ENCODE measurements at places on chromosomes 11 and 22.
A peak's percentile ranks its signal among the peaks of the same experiment; 100 is the strongest.

GRCh38 chr22:29200901-29201300, 4.8 kb upstream of the EMID1 start:
- no peak for DNase-seq

- no peak for DNase-seq
These were observed 45.7 kb downstream of the TTC17 start for GRCh38 chr11:43404406-43404805.

DNA sequence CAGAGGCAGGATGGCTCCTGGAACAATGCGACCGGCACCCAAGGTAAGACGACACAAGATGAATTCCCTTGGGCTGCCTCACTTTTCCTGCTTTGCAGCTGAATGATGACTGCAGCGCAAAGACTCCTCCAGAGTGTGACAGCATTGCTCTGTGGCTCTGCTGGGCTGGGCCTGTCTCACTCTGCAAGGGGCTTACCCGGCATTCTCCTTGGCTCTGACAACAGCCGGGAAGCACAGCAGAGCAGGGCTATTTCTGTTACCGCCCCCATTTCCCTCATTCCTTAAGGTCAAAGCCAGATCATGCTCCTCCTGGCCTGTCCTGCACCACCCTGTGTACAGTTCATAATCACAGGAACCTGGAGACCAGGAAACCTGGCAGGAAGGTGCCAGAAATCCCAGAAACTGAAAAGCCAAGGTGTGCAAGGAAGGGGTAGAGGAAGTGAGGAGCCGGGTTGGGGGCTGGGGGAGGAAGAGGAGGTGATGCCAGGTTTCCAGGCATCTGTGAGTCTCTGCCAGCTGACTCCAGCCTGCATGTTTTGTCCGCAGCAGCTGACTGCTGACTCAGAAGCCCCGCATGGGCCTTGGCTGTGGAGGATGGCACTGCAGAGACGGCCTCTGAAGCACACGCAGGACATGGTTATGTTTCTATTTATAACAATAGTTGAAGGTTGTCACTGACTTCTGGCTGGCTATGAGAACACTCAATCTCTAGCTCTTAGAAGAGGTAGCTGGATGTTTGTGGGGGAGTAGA, 113.6 kb downstream of the MICAL3 start:
- DNase-seq = peak; percentile 40

- DNase-seq = no peak
These were observed 158.3 kb upstream of the SNX19 start for GRCh38 chr11:131074573-131074972.

DNA sequence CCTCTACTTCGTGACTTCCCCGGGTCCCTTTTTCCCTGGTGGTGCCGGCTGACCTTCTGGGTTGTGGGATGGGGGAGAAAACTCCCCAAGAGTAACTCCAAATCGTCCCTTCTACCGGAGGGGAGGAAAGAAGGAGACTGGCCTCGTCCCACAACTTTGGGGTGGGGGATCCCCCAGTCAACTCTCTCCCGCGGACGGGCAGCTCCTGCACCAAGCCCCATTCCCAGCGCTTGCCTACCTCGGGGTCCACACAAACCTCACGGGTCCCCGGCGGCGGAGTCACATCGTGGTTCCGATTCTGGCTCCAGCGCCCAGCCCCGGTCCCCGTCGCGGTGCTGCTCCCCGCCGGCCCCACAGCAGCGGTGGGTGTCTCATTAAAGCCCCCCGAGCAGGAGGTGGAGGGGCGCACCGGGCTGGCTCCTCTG, 317 bp downstream of the BDNF start:
- DNase-seq = no peak

GRCh38 chr11:92812841-92813240, 156.6 kb upstream of the MTNR1B start:
- no peak for DNase-seq

- DNase-seq = no peak
These were observed 20.3 kb downstream of the BMAL1 start for GRCh38 chr11:13297917-13298356.

DNA sequence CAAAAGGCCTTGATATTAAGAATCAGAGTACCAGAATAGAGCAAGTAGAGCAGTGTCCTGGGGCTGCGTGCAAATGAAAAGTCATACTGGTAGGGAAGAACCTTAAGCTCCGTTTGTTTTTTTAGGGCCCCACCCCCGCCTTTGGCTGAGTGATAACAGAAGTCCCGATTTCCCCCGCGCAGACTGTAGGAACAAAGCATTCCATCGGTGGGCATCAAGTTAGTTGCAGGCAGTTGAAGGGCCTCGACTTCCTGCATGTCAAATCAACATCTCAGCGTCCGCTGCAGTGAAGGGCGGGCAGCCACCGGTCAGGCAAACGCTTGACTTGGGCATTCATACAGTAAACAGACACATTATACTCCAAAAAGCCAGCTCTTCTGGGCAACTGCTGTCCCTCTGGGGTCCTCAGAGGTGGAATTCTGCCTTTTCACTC, 11.7 kb downstream of the LRP4 start:
- no peak for DNase-seq

- peak; percentile 8 for DNase-seq
These were observed 33.0 kb upstream of the C11orf87 start for GRCh38 chr11:109388982-109389381.

- DNase-seq = no peak
These were observed 59.0 kb downstream of the SOX6 start for GRCh38 chr11:16297332-16297731.

DNA sequence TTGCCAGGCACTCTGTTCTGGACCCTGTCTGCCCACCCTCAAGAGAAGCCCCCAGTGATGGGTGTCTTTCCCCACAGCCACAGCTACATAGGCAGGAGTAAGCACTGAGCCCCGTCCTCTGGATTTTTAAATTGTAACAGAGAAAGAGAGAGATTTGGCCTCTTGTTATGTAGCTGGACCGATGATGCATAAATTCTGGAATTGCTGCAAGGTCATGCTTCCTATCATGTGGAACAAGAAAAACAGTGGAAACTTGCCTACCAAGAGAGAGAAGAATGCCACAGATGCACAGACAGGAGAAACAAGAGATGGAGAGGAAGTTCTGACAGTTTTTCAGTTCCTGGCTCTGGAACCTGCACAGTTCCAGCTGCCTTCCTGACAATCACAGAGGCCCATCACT, 150.2 kb downstream of the ETS1 start:
- DNase-seq = no peak

- DNase-seq = no peak
These were observed 19.0 kb downstream of the PHF21B start for GRCh38 chr22:44990810-44991209.

GRCh38 chr11:17637901-17638300, 81.5 kb upstream of the MYOD1 start:
- DNase-seq = no peak

- DNase-seq = no peak
These were observed 92.3 kb upstream of the PARVA start for GRCh38 chr11:12285106-12285505.

DNA sequence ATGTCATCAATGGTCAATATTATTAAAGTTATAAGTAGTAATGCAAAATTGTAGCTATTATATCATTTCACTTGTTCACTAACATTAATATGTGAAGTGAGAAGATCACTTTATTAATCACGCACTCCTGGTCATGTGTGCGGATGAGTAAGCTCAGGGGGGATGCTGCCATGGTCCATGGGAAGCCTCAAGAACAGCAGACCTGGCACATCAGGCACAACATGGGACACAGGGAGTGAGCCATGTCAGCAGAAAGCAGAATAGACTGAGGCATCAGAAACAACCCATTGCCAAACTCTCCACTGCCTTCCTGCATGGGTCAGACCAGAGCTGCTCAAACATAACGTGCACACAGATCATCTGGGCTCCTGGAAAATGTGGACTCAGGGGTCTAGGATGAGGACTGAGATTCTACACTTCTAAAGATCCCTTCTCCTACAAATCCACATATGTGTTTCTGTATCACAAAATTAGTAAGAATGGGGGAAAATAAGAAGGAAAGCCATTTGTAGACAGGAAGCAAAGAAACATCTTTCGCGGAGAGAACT, 63.8 kb upstream of the VPREB1 start:
- DNase-seq = no peak

- DNase-seq = no peak
These were observed 123.9 kb upstream of the NCAM1 start for GRCh38 chr11:112837162-112837826.

DNA sequence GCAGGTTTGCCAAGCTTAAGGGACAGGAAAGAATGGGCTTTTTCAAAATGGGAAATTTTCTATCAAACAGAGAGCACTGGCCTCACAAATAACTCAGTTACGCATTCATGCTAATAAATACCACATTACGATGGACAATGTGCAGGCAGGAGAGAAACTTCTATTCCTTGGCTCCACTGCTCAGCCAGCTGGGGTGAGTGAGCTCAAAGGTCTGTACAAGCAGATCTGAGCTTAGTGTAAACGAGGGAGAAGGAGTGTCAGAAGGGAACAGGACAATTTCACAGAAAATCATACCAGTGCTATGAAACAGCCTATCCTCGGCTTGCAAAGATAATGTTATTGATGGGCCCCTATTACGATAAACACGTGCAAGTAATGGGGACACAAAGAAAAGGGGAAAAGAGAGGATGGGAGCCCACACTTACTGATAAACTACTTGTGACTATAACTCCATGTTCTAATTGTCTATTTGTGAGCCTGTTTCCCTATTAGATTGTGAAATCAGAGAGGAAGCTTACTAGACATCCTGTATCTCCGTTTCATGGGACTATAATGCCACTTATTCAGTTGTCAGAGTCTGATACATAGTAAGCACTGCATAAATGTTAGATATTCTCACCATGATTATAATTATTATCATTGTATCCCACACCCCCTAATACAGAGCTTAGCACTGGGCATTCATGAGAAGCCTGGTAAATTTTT, 46.3 kb downstream of the AMOTL1 start:
- DNase-seq = no peak

DNA sequence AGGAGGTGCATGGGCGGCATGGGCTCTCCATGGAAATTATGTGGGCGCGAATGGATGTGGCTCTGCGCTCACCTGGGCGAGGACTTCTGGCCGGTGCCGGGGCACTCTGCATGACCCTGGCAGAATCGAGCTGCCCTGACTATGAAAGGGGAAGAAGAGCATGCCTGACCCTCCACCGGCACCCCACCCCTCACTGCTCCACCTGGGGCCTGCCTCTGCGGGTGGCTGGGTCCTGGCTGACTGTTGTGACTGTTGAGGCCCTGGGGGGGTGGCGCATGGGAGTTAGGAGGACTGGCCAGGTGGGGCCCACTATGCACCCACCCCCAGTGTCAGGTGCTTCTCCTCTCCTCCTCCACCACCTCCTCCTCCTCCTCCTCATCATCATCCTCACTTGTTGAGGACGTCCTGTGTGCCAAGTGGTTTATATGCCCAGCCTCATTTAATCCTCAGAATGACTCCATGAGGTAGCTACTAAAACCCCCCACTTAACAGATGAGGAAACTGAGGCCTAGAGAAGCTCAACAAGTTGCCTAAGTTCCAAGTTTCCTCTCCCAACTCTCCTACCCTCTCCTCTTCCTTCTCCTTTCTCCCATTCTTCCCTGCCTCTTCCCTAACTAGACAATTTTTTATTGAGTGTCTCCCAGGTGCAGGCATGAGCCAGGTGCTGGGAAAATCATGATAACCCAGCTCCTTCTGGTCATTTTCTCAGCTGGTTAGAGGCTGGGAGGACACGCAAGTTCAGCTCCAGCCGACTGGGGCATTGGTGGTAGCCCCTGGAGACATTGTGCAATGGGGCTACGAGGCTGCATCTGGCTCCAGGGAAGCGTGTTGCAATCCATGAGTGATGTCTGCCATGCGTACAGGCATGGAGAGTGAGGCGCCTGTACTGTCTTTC, 2.3 kb downstream of the MYEOV start:
- no peak for DNase-seq

DNA sequence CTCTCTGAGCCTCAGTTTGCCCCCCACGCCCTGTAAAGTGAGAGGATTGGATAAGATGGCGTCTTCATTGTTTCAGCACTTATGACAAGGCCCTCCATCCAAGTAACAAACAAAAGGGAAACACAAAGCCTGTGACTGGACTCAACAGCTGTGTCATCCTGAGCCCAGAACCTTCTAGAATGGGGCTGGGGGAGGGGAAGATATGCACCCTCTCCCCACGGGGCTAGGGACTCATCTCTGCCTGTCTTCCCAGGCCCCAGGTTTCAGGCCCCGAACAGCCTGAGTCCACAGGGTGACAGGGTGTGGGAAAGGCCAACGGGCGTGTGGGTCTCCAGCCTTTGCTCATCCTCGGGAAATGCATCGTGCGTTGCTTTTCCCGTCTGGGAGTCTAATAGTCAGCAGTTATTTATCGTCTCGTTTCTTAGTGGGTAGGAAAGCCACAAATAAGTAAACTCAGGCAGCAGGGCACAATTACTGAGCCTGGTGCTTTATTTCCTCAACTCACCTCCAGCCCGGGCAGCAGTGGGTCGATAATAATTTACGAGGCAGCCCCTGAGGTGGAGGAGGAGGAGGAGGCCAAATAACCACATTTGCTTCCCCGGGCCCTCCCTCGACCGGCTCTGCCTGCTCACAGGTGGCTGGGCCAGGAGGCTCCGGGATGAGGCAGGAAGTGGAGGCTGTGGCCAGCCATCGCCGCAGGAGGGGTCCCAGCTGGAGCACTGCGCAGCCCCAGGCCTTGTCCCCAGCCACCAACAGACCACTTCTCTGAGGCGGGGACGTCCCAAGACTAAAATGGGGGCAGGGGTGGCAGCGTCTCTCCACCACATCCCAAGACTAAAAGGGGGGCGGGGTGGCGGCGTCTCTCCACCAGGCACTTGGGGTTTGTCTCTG, 54.4 kb downstream of the FLRT1 start:
- DNase-seq = no peak

- DNase-seq = peak; percentile 56
These were observed 43.4 kb downstream of the SCUBE2 start for GRCh38 chr11:9047964-9048523.

Measured in NCI-H524 treated with DMSO at 0.1 percent for 48 hours (cell line).